Stimulated activated CD4-positive, alpha-beta T cell treated with anti-CD3 and anti-CD28 coated beads, TNF-alpha, amount 100 ng/mL, for 1 hour (primary cell): ENCODE measurements at places on chromosomes 3 and 15.

- DNase-seq: no peak
These were observed 34.3 kb upstream of the LRTM1 start for GRCh38 chr3:54962200-54962599.

DNA sequence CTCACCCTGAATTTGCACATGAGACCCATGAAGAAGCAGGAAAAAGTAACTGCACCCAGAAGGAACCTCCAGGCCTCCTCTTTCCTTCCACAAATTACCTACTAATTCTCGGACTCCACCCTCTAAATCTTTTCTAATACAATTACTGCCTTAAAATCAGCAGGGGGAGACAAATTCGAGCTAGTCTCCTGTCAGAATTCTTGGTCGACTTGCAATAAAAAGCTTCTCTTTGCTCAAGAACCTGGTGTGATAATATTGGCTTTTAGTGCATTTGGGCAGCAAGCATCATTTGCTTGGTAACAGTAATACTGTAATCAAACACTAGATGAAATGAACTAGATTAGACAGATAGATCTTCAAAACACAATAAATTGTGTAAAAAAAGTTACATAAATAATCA lies 281.9 kb downstream of the RAP2B start:
- DNase-seq: no peak

GRCh38 chr15:90001683-90002427 lies 731 bp downstream of the ZNF710 start:
- DNase-seq: peak; percentile 26

DNA sequence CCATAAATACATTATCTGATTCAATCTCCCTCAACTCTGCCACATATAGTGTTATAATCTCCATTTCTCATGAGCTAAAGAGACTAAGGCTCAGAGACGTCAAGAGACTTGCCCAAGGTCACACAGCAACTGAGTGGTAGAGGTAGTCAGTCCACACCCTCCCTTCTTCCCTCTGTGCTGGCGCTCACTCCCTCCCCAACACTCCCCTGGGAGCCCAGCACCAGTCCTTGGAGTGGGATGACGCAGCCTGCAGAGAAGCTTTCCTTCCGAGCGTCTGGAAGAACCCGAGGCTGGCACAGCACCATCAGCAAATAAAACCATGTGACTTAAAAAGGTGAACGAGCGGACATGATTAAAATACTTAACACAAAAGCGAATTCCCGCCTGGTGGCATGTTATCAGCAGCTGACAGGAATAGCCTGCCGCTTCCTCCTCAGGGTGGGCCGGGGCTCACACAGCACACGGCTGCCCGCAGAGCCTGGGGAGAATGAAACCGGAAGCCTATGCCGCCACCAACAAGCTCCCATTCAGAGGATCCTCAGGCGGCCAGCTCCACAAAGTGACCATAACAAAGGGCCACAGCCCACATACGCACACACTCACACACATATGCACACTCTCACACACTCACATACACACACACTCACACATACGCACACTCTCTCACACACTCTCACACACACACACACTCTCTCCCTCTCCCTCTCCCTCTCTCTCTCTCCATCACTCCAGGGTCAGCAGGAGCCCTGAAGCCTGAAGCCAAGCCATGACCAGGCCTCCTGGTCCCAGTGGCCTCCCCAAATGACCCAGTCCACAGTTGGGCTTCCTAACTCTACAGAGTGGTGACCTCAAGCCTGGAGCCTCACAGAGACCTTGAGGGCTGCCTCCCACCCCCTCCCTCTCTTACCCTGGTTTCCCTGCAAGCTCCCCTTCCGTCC lies 120.5 kb downstream of the XXYLT1 start:
- no peak for DNase-seq

GRCh38 chr3:23493889-23494288 lies 290.8 kb downstream of the UBE2E2 start:
- DNase-seq: no peak

DNA sequence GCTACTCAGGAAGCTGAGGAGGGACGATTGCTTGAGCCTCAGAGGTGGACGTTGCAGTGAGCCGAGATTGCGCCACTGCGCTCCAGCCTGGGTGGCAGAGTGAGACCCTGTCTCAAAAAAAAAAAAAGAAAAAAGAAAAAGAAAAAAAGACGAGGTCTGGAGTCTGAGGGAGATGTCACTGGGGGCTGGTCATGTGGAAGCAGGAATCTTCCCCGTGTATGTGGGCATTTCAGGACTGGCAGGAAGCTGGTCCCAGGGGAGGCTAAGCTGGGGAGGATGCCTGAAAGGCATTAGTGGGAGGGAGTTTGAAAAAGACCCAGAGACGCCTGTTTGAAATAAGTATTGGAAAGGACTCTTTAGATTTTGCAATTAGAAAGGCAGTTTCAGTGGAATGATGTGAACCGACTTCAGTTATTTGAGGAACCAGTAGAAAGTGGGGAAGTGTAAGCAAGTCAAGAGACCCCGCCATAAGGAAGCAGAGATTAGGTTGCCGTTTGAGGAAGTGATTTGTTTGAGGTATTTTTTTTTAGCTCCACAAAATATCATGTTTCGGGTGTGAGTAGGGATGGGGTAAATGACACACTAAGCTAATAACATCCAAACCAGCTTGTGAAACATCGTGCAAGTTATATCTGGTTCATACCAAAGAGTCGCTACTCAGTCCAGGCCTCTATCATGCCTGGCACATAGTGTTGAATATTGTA lies 55.5 kb downstream of the ST6GAL1 start:
- DNase-seq: no peak

GRCh38 chr15:63677778-63678177 lies 80.6 kb downstream of the FBXL22 start:
- DNase-seq: no peak
